ENCODE measurements at places on chromosomes 16 and 17.

DNA sequence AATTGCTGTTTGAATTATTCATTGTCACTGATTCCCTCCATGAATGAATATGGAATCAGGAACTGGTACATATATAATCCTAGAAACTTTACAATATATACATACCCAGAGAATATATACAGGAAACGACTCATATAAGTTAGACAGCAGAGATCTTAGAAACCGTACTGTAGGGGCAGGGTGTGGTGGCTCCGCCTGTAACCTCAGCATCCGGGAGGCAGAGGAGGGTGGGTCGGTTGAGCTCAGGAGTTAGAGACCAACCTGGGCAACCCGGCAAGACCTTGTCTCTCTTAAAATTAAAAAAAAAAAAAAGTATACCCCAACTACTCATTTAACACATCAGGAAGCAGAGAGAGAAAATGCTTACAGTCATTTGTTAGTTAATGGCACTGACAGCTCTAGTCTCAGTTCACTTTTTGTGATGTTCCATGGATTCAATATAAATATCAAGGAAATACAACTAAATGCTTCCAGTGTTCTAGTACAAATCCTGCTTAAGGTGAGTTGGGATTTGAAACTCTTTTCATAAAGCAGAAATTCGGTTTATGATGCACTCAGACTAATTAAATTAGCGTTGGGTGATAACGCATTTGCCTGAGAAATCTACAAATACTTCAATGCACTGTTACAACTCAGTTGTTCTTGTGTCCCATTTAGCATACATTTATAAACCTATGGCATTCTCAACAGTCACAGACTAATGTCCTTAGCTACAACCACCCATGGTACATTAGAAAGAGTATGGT is 5.6 kb downstream of the GLG1 start:
- DNase-seq: peak; percentile 68

- no peak for DNase-seq
These were observed 55.9 kb upstream of the SIAH1 start for GRCh38 chr16:48441106-48441505.

DNA sequence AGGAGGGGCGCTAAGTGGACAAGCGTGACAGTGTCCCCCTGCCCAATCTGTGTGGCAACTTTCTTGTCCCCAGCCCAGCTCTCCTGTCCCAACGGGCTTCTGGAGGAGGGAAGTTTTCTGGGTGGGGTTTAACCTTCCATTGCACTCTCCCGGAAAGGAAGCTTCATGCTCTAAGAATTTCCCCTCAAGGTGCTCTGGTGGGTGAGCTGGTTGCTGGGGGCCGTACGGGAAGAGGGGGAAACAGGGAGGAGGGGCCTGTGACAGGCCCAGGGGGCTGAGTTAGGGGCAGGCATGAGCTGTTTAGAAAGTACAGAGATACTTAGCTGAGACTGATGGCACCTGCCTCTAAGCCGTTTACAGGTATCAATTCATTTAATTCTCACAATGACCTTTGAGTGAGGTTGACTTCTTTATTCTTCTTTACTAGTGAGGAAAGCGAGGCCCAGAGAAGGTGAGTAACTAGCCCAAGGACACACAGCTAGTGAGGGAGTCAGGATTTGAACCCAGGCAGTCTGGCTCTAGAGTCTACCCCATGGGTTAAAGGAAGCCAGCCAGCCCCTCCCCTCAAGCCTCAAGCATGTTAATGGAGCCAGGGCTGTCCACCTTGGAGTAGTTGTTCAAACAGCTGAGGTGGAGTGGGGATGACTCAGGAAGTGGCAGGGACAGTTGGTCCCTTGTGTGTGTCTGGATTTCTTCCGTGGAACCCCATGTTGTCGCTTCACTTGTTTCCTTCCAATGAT is 18.9 kb downstream of the ADGRG1 start:
- DNase-seq: no peak

- DNase-seq: no peak
These were observed 21.3 kb downstream of the ZNF423 start for GRCh38 chr16:49834531-49835151.

DNA sequence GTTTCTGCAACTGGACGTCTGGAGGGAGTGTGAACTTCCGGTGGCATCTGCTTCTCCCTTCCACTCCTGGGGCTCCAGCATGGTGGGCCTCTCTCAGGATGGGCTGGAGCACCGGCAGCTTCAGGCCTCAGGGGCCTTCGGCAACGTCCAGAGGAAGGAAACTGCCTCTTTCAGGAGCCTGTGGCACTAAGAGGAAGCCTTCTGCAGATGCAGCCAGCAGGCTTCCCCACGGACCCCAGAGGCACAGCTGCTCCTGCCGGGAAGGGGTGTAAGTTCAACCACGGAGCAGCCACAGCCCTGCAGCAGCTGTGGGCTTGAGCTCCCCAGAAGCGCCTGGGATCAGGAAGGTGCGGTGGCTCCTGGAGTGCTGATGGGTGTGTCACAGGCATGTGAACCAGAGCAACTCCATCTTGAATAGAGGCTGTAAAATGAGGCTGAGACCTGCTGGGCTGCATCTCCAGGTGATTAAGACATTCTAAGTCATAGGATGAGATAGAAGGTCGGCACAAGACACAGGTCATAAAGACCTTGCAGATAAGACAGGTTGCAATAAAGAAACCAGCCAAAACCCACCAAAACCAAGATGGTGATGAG is 50.8 kb upstream of the KLHDC4 start:
- no peak for DNase-seq

- DNase-seq: no peak
These were observed at the start of gene PRSS33 for GRCh38 chr16:2787406-2787805. Gene PRSS33 (minus strand): TSS chr16:2787560. CDS start chr16:2786547, 1,013 bp downstream.

DNA sequence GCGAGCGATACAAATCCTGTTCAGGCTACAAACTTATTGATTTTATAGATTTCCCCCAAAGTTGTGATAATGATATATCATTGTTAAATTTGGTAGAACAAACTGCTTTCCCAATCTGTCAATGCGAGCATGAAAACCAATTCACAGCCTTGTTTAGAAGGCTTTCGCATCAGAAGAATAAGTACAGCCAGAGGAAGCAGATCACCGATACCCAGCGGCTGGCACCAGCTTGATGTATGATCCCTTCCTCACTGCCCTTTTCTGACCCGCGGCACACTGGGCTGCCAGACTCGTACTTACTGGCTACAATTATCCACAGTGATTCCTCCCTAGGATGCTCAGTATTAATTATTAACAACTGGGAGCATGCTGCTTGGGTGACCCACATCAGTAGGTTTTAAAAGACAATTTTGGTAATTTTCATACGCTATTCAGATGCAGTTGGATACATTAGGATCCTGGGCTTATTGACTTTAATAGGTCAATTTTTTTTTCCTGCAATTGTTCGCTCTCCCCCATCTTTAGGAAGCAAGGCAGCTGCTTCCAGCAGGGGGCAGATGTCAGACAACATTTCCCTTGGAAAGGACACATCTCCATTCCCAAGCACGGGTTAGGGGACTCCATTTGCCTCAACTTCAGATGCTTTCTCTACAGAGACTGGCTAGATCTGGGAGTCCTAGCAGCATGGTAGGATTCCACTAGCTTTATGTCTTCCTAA is 582.7 kb upstream of the PSMD7 start:
- peak; percentile 3 for DNase-seq

GRCh38 chr17:44386182-44386525 is 3.3 kb downstream of the ITGA2B start:
- no peak for DNase-seq

- DNase-seq: no peak
These were observed 27.0 kb downstream of the ASIC2 start for GRCh38 chr17:33266116-33266515.

- no peak for DNase-seq
These were observed 5.1 kb downstream of the CYB5D1 start for GRCh38 chr17:7862692-7863437.

- DNase-seq: no peak
These were observed 43.4 kb downstream of the FBXL20 start for GRCh38 chr17:39357986-39358385.

GRCh38 chr16:72287649-72288048 is 115.7 kb upstream of the PMFBP1 start:
- no peak for DNase-seq

DNA sequence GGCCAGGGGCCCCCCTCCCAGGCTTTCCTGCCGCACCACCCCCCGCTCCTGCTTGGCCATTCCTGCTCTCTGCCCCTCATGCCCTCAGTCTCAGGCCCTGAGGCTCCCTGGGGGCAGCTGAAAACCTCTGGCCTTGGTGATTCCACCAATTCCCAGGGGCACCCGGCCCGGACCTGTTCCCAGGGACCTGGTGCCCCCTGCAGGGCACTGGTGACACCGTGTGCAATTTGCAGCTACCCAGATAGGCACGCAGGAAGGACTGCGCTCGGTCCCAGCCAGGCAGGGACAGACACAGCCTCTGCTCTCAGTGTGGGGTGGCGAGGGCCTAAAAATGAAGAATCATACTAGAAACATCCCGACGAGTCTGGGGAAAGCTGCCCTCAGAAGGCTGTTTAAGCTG is 13.4 kb downstream of the WFDC1 start:
- DNase-seq: peak; percentile 44

DNA sequence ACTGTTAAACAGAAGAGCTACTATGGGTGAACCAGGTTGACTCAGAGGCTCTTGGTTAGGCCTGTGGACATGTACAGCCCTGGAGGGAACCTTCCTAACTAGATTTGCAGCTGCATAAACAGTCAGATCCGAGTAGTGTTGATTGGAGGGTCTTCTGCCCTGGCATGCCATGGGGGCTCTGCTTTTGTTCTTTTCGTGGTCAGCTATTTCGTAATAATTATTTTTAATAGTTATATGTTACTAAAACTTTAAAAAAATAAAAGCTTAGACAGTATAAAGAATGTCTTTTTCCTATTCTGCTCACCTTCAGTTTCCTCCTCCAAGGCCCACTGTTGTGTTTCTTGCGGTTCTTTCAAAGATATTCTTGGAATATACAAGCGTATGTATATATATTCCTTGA is 67.4 kb upstream of the CLEC18A start:
- DNase-seq: no peak

DNA sequence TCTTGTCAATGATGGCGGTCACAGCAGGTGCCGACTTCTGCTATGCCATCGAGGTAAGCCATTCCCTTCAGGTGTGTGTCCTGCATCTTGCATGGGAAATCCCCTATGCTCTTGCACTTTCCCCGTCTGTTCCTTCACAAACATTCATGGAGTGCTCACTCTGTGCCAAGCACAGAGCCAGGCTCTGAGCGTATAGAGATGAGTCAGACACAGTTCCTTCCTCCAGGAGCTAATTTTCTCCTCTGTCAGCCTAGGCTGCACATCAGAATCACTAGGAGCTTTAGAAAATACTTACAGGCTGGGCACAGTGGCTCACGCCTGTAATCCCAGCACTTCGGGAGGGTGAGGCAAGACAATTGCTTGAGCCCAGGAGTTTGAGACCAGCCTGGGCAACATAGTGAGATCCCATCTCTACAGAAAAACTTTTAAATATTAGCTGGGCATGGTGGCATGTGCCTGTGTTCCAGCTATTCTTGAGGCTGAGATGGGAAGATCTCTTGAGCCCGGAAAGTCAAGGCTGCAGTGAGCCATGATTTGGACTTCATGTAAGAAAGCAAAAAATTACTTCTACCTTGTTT is 14.1 kb downstream of the PRMT7 start:
- no peak for DNase-seq

- DNase-seq: peak; percentile 18
These were observed 9.6 kb downstream of the GALK1 start for GRCh38 chr17:75755205-75755901.

GRCh38 chr17:28478712-28479615 is 5.5 kb downstream of the SLC13A2 start:
- no peak for DNase-seq

DNA sequence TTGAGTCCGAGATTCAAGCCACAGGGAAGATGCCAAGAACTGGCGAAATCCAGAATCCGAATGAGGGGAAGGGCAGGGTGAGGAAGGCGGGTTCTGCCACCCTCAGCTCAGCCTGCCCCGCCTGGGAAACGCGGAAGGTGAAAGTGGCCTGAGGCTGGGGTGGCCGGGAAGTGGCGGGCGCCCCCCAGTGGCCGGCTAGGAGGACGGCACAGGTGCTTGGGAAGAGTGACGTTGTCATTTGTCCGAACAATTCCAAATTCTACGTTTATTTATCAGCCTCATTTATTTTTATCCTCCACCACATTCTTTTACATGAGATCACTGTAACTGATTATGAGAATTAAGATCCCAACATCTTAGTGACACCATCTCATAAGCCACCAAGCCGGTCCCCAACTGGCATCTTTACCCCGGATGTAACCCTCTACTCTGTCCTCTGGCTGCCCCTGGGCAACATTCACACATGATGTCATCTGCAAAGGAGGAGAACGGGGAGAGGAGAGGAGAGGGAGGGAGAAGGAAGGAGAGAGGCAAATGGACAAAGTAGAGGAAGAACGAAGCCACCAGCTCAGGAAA is 21.3 kb downstream of the SRCIN1 start:
- peak; percentile 69 for DNase-seq

GRCh38 chr16:17926866-17927399 is 409.6 kb downstream of the NPIPA8 start:
- no peak for DNase-seq

DNA sequence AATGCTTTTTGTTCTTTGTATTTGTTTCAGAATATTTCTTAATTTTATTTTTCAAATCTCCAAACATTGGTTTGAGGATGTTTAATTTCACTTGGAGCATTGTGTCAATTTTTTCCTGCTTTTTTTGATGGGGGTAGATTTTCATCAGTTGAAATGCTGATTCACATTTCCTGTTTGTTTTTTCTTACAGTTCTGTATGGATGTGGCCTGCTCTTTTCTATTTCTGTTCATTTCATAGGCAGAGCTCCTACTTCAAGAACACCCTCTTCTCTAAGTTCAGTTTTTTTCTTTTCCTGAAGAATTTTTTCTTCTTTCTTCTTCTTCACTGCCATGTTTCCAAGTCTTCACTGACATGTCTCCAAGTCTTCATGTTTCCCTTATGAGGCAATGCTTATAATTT is 8.8 kb downstream of the MBTD1 start:
- no peak for DNase-seq

DNA sequence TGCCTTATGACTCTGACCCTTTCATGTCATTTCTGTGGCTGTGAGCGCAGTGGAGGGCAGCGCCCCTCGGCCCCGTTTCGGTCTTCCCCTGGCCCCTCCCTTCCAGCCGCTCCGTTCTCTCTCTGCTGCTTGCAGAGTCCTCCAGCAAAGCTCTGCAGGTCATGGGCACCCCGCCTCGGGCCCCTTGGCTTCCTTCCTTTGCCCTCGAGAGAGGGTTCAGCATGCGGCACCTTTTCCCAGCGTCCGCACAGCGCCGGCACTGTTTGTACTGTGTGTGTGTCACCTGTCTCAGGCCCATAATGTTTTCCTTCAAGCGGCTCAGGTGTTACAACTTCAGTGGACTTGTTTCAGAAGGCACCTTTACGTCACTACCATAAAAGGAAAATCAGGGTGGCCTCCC is 98.5 kb downstream of the RAP1GAP2 start:
- no peak for DNase-seq

DNA sequence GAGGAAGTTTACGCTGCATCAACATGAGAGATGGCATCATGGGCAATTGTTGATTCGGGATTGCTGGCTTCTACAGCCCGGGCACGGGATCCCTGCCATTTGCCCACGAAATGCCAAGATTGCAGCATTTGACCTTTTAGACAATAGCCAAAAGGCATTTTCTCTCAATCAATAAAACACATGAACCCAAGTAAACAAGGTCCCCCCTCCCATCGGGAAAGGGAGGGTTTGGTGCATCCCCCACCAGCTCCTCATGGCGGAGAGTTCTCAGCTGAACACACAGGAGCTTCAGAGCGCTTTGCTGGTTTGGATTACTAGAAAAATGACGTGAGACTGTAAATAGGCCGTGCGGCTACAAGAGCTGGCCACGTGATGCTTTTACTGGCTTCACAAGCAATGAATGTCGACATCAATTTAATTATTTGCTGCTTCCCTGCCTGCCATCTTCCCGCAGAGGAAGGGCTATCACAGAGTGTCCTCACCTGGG is 147.6 kb downstream of the C16orf95 start:
- no peak for DNase-seq

- no peak for DNase-seq
These were observed 28.5 kb downstream of the MXRA7 start for GRCh38 chr17:76682296-76682695.
